ENCODE measurements at places on chromosomes 13 and 19. TPM values are rescaled to one million over a fixed set of nuclear protein-coding genes. Genes with fewer than 3 reads are reported as not detected.

PSG1 gene
- polyA plus RNA-seq = not detected

CBLC gene
- polyA plus RNA-seq = 14.5 TPM

ZNF526 gene
- polyA plus RNA-seq = 4.7 TPM

CEACAM1 gene
- polyA plus RNA-seq = 1.7 TPM

ZNF730 gene
- polyA plus RNA-seq = 22.0 TPM

ZNF816 gene
- polyA plus RNA-seq = 7.0 TPM

NLRP5 gene
- not detected for polyA plus RNA-seq

TRPC4 gene
- polyA plus RNA-seq = 1.1 TPM

PPP2R1A gene
- polyA plus RNA-seq = 212 TPM

FLT3LG gene
- polyA plus RNA-seq = 1.8 TPM

FFAR1 gene
- polyA plus RNA-seq = not detected
